HT-29 (cell line): ENCODE measurements at places on chromosomes 2 and 18.

- no peak for DNase-seq
Measured at GRCh38 chr2:113734185-113734584, 22.3 kb downstream of the SLC35F5 start.

- DNase-seq: no peak
Measured at GRCh38 chr2:68745006-68745405, 10.4 kb downstream of the ARHGAP25 start.

DNA sequence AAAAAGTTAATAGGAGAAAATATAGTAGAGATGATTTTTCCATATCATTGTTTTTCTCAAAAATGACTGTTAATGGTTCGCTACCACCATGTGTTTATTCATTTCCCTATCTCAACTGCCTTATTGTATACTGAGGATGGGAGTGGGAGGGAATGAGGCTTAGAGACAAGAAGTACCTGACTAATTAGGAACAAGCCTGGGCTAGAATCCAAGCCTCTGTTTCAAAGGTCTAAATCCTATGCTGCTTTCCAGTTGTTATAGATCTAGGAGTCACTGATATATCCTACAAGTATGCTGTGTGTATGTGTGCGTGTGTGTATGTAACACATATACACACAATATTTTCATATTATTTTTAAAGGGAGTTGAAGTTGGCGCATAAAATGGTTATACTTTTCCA lies 465.9 kb downstream of the EPHA4 start:
- no peak for DNase-seq

GRCh38 chr2:20624156-20624883 lies 26.6 kb downstream of the HS1BP3 start:
- DNase-seq: no peak

DNA sequence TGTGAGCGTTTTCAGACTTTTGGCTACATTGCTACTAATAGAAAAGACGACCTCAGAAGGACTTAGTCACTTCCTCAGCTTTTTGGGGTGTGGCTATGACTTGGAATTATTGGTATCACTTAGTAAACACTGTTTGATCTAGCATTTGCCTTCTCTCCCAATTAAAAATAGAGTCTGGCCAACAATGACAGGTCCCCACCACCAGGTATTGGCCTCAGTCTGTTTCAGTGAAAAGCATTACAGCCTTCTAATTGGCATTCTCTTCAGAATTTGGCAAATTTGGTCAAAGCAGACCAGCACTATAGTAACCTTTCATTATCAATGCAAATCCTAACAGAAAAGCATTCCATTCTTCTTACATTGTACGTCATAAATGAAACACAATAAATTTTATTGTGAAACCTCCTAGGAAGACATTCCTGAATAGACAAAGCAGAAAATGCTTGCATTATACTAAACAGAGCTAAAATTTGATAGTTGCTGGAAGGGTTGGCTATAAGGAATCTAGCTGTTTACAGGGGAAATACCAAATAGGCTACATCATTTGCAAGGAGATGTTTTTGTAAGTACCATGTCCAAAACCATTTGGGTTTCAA lies 613.9 kb downstream of the IRS1 start:
- DNase-seq: peak; percentile 39

- DNase-seq: no peak
Measured at GRCh38 chr2:47917276-47917961, 11.1 kb upstream of the FBXO11 start.

DNA sequence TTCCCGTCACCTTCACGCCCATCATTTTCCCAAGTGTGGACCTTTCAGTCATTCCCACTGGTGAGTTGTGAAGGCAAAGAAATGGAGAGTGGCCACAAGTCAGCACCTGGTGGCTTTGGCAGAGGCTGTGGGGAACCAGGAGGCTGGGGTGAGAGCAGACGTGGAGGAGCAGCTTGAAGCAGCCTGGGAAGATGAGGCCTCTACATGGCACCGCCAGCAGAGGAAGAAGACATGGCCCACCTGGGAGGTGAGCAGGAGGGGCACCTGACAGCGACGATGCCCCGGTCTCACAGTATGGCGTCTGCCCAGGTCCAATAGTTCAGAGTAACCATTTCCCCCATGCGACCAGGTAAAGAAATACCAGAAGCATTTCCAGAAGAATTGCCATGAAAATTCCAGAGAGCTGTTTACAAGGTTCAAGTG lies 69.0 kb downstream of the TPO start:
- DNase-seq: no peak

- no peak for DNase-seq
Measured at GRCh38 chr2:101805152-101806088, 107.9 kb downstream of the MAP4K4 start.

DNA sequence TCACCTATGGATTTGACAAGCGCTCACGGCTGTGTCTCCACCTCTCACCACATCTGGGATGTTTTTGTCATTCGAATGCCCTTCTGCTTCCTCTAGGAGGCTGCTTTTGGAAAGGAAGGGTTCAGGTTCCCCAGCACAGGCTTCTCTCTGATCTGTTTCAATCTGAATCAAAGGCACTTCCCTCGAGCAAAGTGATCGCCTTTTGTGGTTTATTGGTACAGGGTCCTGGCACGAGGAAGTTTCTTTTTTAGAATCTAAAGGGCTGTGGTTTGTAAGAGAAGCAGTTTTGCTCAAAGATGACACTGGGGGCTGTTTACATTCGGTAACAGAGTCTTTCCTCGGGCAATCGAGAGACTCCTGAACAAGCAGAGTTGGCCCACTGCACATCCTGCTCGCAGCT lies 145.0 kb downstream of the DAW1 start:
- no peak for DNase-seq

DNA sequence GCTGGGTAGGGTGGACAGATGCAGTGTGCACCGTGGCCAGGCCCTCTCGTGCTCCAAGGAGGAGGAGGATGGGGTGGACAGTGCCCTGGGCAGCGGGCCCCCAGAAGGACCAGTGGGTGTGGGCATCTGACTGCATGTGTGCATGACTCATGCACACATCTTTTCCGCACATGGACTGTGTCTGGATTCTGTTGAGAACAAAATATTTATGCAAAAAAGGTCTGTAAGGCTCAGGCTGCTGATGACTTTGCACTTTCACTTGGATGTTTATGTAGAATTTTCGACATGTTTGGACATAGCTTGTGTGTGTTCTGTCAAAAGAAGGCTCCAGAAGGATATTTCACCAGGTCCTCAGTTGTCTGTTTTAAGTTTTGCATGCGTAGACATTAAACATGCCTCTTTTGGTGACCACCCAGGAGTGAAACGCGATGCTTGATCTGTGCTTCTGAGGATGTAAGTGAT lies 45.6 kb downstream of the MTCL1 start:
- no peak for DNase-seq

DNA sequence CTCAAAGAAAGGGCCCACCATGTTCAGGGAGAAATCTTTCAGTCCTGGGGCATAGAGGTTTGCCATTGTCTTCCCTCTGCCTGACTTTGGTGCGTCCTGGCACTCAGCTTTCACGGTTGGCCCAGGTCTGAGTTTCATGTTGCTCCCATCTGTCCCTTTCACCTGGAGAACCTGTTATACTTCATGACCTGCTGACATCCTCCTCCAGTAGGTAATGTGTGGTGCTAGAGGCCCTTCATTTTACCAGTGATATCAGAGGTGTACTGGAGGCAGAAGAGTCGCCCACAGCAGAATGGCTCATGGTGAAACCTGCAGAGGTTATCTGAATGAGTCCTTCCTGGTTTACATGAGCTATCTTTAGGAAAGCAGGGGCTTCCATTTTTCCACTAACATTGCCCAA lies 128.8 kb upstream of the DLX2 start:
- DNase-seq: peak; percentile 42

DNA sequence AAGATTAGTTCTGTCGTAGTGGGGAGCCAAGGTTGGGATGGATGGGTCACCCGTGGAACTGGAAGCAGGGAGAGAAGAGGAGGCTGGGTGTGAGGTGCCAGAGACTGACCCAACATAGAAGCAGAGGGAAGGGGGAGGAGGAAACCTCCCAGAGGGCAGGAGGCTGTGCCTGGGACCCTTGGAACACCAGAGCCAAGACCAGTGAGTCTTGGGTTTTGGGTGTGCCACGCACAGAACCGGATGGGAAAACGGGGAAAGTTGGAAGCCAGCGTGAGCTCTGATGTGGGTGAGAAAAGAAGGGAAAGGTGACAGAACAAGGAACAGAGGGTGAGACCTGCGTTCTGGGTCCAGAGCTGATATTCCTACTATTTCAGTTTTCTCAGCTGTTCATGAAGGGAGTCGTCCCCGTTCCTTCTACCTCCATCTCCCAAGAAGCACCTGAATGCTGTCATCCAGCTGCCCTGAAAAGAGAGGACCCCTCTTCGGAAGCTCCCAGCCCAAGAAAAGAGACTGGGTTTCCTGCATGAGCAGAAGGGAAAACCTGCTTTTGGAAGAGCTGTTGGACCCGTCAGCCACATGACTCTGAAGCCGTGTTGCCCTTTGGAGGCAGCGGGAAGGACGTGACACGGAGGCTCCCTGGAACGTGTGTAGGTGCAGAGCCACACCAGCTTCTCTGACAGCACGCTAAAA lies 250.1 kb downstream of the NDUFA10 start:
- DNase-seq: no peak

DNA sequence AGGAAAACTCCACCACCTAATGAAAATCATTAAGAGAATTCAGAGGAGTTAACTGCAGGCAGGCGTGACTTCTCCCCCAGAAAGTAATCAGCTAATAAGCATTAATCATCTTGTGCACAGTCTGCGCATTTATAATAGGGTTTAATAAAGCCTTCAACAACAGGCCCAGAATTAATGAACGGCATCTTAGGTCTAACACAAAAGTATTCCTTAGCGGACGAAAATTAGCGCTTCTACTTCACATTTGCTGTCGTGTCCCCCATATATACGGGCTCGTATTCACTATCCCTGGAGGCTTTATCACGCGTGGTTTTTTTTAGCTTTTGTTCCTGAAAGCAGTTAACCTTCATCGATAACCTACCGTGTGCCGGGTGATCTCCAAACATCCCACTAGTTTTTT lies 1.8 kb downstream of the ATP8B1 start:
- peak; percentile 49 for DNase-seq

DNA sequence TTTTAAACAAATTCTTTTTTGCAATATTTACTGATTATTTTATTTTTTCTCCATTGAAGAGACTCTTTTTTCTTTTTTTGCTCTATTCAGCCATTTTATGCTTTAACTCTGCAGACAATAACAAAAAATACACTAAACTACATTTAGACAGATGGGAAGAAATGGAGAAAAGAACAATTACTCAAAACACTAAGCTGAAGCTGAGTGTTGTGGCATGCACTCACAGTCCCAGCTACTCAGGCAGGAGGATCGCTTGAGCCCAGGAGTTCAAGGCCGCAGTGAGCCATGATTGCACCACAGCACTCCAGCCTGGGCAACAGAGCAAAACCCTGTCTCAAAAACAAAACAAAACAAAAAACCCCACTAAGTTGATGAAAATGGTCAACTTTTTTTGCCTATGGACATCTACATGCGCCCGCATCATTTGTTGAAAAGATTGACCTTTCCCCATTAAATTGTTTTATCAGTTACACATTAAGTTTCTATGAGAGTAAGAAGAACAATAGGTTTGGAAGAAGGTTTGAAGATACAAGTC lies 43.0 kb downstream of the E2F6 start:
- DNase-seq: no peak

DNA sequence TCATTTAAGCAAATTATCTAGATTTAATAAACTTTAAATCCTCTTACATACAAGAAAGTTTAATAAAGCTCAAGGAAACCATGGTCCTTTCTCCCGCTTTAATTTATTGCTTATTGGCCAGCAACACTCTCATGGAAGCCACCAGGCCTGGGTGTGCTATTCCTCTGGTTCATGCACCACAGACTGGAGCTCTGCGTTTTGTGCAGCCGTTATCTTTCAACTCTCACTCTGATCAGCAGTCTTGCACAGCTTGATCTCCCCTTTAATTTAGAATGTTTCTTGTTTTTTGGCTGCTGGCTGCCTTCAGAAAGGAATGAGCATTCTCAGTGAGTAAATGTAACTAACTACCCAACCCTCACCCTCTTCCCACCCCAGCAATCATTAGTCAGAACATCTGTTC lies 318.7 kb downstream of the MEIS1 start:
- DNase-seq: no peak
